ENCODE measurements at places on chromosomes 12 and 14. TPM values are rescaled to one million over a fixed set of nuclear protein-coding genes. Genes with fewer than 3 reads are reported as not detected.

The LRIG3 gene
- total RNA-seq, result 9.3 TPM

The RESF1 gene
- 116 TPM for total RNA-seq

The KRT79 gene
- not detected for total RNA-seq

The PUS7L gene
- 23.2 TPM for total RNA-seq

DNA sequence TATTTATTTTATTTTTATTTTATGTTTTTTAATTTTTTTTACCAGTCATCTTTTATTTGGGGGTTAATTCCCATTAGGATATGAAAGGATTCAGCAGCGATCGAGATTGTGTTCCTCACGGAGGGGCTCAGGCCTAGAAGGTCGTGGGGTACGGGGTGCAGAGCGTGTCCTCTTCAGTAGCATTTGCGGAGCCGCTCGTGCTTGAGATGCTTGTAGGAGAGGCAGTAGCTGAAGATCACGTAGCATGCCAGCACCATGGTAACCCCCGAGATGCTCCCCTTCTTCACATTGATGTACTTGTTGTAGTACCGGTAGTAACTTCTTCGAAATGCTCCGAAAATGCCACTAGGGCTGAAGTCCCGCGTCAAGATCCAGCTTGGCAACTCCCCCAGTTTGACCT is 40.5 kb upstream of the PLEKHG6 start:
- no peak for DNase-seq

DNA sequence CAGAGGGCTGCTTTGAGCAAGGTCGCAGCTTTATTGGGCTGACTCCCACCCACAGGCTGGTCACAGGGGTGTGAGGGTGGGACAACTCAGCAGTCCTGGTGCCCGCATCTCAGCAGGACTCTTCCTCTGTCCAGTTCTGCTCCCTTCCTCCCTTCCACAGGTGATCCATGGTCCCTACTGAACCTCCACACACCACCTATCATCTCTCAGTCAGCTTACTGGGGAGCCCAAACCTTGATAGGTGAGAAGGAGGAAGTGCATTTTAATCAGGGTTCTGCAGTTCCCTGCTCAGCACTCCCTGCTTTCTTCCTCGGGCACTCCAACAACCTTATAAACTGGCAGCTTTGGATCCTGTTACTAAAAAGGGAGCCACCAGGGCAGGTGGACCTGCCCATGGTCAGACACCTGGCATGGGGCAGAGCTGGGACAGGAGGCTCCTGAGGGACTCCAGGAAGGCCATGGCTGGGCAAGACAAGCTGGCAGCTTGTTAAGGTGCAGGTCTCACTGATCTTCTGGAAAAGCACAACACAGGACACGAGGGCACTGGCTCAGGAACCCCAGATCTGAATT is 664.6 kb downstream of the BCL11B start:
- DNase-seq, result no peak

DNA sequence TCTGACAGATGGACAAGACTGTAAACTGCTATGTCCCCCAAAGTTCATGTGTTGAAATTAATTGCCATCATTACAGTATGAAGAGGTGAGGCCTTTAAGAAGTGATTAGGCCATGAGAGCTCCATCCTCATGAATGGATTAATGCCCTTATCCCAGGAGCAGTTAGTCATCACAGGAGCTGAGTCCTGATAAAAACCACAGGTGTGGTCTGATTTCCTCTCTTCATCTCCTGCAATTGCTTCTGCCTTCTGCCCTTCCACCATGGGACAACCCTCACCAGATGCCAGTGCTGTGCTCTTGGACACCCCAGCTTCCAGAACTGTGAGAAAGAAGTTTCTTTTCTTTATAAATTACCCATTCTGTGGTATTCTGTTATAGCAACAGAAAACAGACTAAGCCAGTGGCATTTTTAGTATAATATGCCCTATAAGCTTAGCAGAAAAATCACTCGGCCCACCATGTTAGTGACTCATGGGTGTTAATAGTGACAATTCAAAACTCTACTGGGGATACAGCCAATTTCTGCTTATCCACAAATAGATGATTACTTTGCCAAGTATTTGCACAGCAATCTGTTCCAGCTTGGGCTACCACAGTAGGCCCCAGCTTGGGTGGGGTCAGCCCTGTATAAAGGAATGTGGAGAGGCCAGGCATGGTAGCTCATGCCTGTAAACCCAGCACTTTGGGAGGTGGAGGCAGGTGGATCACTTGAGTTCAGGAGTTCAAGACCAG is 129.0 kb upstream of the BCL2L14 start:
- DNase-seq, result no peak

DNA sequence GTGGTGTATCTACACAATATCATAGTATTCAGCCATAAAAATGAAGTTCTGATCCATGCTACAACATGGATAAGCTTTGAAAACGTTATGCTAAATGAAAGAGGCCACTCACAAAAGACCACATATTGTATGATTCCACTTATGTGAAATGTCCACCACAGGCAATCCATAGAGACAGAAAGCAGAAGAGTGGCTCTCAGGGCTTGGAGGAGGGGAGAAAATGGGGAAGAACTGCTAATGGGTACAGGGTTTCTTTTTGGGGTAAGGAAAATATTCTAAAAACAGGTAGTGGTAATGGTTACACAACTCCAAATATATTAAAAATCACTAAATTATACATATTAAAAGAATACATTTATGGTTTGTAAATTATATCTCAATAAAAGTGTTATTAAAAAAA is 16.5 kb downstream of the SCNN1A start:
- DNase-seq, result no peak

DNA sequence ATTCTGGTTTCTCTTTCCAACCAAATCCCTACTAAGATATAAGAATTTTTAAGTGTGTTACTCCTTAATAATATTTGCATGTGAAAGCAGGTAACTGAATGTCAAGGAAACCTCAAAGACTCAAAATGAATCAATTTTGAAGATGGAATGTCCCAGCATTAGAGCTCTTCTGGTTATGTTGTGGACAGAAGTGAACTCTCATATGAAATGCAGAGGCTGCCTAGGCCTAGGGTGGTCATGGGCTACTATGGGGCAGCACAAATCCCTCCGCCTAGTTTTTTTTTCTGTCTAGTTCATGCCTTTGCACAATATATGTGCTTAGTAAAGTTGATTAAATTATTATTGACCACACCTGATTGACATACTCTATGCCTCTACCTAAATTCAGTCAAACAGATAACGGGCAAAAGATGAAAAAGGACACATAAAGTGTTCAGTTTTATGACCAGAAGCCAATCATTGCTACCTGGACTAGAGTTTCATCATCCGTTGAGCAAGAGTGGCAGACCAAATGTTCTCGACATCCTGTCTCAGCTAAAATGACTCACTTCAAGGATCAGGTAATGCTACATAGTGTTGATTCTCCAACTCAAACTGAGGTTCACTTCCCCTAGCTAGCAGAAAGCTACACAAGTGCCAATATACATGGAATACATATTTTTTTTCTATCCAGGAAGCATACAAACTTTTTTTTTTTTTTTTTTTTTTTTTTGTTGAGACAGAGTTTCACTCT is 1211.4 kb downstream of the VRK1 start:
- no peak for DNase-seq

GRCh38 chr14:80658155-80658554 is 283.4 kb downstream of the CEP128 start:
- no peak for DNase-seq

DNA sequence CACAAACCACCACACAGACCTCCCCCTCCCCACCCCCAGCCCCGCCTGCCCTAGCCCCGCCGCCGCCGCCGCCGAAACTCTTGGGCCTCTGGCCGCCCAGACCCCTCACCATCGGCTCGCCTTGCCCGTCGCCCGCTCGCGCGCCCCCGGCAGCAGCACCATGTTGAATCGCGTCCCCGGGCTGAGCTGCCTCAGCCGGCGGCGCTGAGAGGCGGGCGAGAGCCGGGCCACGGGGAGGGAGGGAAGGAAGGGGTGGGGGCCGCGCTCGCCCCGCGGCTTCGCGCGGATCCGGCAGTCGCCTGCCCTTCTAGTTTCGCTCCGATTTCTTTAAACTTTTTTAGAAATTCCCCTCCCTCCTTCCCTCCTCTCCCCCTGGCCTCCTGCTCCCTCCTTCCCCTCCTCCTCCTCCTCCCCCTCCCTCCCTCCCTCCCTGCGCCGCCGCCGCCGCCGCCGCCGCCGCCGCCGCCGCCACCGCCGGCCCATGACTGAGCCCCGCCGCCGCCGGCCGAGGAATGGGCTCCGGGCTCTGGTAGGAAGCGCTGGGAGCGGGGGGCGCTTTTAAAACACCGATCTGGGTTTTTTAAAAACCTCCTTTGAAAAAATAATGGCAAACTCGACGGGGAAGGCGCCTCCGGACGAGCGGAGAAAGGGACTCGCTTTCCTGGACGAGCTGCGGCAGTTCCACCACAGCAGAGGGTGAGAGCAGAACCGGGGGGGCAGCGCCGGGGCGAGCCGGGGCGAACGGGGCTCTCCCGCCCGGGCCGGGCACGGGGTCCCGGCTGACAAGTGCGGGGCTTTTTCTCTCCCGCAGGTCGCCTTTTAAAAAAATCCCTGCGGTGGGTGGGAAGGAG is at the start of gene ARID2:
ARID2 (plus strand) TSS at position 474 of the 851 bp plus-strand sequence; CDS start at position 605, 131 bp downstream.
- DNase-seq, result no peak
